RWPE1 (cell line): ENCODE measurements at places on chromosomes 4 and X.

DNA sequence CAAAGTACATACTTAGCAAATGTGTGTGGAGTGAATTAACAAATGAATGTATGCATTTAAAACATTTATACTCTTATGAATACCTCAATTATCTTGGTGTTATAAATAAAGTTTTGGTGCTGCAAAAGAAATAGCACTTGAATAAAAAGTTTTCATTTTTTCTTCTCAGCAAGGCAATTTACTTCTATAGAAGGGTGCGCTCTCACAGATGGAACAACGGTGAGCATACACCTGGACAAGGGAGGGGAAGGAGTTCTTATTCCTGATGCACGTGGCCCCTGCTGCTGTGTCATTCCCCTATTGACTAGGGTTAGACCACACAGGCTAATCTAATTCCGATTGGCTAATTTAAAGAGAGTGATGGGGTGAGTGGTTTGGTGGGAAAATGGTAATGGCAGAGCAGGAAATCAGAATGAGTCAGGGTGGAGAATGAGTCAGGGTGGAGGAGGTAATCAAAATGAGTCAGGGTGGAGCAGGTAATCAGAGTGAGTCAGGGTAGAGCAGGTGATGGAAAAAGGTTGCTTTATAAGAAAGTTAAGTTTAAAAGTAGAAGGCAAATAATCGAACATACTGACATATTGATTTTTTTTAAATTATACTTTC is 28.2 kb upstream of the PGK1 start:
- no peak for DNase-seq

GRCh38 chr4:158962393-158962792 is 140.5 kb upstream of the RAPGEF2 start:
- DNase-seq, result no peak

DNA sequence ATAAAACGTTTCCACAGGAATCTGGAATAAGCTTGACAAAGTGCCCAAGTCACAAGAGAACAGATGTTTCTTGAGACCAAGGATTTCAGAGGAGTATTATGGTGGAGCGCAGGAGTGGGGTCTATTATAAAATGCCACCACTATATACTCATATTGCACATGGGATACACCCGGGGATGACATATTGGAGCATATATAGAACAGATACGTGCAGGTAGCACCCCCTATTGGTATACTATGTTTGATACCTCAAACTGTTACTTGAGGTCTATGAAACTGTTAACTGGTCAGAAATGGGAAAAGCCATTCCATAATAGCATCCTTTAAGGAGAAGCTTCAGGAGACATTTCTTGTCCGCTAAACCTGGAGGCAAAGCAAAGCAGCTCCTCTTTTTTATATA is 86.0 kb downstream of the PCYT1B start:
- DNase-seq, result no peak

GRCh38 chrX:75210602-75211001 is 54.5 kb upstream of the ABCB7 start:
- no peak for DNase-seq

DNA sequence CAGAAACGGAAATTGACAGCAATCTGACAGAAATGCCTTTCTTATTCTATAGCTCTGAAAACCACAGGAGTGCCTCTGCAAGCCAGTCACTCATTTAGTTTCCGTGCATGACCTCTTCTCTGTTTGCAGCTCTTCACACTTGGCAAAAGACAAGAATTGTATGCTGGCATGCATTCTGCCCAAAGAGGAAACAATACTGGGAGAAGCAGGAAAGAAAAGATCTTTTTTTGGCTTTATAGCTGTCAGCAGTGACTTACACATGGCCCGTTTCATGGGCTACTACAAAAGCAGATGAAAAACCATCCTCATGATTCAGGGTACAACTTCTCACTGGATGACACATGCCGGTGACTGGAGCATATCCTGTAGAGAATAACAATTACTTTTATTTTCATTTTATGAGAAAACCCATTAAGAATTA is 249.4 kb downstream of the ADAMTS3 start:
- peak; percentile 35 for DNase-seq

DNA sequence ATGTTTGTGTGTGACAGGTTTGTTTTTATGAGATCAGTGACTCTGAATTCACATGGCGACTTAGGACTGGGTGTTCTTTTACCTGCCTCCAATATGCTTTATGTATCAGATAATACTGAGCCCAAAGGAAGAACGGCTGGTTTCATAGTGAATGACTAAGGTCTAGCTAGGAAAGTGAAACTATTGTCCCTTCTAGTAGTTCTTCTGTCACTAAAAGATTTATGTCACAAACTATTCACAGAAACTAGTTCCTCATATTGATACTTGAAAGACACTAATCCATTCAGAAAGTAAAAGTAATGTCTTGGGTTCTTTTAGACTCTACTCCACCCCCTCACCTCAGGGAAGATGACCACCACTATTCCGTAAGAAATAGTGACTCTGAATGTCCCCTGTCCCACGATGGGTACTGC is 81.7 kb downstream of the EGF start:
- DNase-seq, result no peak

GRCh38 chr4:118682928-118683327 is 2.3 kb upstream of the METTL14 start:
- DNase-seq, result peak; percentile 11

GRCh38 chr4:80989921-80990544 is 40.5 kb upstream of the BMP3 start:
- DNase-seq, result peak; percentile 35

DNA sequence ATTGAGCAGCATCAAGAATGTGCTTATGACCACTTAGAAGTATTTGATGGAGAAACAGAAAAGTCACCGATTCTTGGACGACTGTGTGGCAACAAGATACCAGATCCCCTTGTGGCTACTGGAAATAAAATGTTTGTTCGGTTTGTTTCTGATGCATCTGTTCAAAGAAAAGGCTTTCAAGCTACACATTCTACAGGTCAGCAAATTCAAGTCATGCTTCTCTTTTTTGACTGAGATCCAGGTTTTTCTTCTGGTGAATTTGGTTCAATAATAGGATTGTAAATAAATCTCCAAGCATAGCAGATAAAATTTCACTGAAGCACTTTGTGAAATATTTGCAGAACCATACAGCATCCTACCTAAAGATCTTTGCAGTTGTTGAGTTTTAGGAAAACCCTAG is 218.1 kb downstream of the TLL1 start:
- no peak for DNase-seq

GRCh38 chr4:32192363-32192762 is 1472.2 kb downstream of the PCDH7 start:
- DNase-seq, result no peak

GRCh38 chr4:54104907-54105306 is 4.9 kb downstream of the GSX2 start:
- no peak for DNase-seq

DNA sequence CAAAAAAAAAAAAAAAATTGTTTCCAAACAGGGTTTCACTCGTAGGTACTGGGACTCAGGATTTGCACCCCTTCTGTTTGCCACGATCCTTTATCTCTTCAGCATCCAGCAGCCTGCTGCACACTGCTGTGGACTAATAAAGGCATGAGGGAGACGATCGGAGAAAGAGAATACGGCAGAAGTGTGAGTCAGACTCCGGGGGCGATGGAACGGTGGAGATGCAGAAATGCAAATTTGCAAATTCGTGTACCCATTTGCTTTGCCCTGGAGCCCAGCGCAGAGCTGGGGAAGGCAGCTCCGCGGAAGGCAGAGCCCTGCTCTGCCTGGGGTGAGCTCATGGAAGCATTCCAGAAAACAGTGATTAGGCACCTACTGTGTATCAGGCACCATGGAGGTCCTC is 270.3 kb downstream of the ASMT start:
- no peak for DNase-seq

DNA sequence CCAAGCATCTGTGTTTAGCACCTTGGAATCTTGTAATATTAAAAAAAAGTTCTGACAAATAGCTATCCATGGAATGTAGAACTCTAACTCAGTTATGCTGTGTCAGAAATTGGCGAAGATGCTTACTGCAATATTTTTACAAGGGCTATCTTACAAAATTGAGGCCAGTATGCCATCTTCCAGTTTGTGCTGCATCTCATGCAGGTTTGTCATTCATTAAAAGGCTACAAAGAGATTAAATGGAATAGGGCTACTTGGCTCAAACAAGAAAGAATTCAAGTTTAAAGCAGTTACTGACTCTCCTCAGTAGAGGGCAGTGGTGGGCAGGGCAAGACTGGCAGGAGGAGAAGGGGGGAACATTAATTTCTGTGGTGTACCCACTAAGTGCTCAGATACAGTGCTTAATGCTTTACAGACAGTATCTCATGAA is 66.5 kb downstream of the SHROOM4 start:
- peak; percentile 15 for DNase-seq

- DNase-seq, result no peak
Measured at GRCh38 chr4:81746773-81747172, 275.1 kb upstream of the RASGEF1B start.

DNA sequence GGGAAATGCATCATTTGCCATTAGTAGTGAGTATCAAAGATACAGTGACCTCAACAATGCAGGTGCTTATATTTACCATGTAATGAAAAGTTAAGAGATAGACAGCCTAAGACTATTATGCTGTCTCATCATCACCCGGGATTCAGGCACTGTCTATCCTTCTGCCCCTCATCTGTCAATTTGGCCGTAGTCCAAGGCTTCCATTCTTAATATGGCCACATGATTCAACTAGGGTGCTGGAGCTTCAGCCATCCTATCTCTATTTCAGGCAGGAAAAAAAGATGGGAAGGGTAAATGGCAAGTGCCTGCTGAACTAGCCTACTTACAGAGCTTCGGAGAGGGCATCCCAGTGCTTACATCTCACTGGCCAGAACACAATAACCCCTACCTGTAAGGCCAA is 196.7 kb upstream of the LNX1 start:
- no peak for DNase-seq

- peak; percentile 12 for DNase-seq
Measured at GRCh38 chrX:123959281-123960063, 2.0 kb upstream of the STAG2 start.

DNA sequence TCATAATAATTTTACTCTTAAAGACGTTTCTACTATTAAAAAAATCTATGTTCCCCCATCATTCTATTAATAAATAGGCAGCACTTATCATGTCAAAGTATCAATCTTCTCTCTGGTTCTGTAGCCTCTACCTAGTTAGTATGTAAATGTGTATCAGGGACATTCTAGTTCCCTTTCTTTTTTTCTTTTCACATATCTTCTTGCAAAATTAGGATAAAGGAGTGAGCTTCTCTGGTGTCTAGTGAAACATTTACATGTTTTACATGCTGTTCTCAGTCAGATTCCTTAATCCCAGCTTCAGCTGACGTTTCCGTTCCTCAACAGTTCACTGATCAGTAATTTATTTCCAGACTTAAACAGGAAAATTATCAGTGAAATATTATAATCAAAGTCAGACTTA is 11.8 kb downstream of the PCDH10 start:
- no peak for DNase-seq

DNA sequence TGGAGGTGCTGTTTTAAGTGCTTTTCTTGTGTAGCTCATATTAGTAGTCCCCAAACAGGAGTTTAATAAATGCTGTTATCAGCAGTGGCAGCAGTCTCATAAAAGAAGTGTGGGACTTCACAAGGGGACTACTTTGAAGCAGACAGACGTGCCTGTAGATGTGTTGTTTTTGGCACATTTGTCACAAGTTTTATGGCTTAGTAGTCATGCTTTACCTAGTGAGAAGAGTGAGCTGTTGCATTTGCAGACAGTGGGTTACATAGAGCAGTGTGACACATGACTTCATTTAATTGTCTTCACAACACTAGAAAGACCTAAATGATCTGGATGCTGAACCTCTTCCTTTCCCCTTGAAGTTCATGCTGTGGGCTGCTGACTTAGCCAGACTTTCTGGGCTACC is 149.5 kb upstream of the MBNL3 start:
- no peak for DNase-seq

- DNase-seq, result no peak
Measured at GRCh38 chrX:149799938-149800337, 18.2 kb downstream of the MAGEA9 start.

DNA sequence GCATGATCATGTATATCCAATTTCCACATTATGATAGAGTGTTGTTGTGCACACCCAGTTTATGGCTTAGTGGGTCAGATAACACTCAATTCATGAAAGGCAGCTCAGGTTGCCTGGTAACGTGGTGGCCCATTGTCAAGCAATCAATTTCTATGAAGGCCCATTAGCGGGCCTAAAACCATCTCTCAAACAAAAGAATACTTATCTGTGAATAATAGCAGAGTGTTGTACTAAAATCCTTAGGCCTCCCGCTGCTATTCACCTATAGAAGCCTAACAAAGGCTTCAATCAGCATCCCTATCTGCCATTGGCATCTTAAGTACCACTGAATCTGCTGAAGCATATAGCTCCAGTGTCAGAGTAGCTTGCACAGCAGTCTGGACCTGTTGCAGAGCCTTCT is 849.6 kb upstream of the POU3F4 start:
- no peak for DNase-seq

- DNase-seq, result no peak
Measured at GRCh38 chrX:65999029-65999562, 40.8 kb downstream of the VSIG4 start.

- no peak for DNase-seq
Measured at GRCh38 chr4:165461159-165461821, 82.5 kb downstream of the CPE start.

GRCh38 chrX:14776901-14777300 is 96.0 kb downstream of the FANCB start:
- no peak for DNase-seq

GRCh38 chr4:75878246-75878756 is 24.0 kb downstream of the PPEF2 start:
- no peak for DNase-seq

DNA sequence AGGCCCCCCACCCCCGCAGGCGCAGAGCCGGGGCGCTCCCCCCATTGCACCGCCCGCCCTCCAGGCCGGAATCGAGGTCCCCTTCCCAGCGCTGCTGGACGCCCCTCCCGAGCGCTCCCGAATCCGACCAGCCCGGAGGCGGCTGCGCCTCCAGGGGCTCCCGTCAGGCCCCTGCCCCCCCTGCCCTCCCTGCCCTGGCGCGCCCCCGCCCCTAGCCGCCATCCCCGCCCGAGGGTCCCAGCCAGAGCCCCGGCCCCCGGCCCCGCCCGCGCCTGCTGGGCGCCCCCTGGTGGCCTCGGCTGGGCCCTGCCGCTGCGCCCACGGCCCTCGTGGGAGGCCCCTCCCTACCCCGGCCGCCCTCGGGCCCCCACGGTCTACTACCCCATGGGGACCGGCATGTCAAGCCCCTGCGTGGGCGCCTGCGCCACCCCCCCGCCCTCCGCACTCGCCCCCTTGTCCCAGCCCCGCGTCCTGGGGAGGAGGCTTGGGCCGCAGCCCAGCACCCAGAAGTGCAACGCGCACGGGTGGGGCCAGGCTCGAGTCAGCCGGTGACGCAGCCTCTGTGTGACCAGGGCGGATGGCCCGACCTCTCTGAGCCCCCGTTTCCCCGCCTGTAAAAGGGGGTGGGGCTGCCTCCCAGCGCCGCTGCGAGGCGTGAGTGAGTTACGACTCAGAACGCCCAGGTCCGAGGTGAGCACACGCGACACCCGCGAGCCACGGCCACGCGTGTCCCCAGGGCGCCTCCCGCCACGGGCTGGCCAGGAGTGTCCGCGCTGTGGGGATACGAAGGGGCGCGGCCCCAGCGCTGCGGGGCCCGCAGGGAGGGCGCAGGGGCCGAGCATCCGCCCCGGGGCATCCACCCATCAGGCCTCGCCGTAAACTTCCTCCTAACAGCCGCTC is 104.9 kb downstream of the FAM53A start:
- DNase-seq, result peak; percentile 69

- DNase-seq, result no peak
Measured at GRCh38 chr4:38287101-38287851, 327.1 kb downstream of the PTTG2 start.
